ENCODE measurements at places on chromosomes 5 and 9.

GRCh38 chr5:132268769-132269551 is 11.5 kb downstream of the PDLIM4 start:
- no peak for DNase-seq

- no peak for DNase-seq
Observed at GRCh38 chr9:106929471-106930177, 66.7 kb downstream of the ZNF462 start.

DNA sequence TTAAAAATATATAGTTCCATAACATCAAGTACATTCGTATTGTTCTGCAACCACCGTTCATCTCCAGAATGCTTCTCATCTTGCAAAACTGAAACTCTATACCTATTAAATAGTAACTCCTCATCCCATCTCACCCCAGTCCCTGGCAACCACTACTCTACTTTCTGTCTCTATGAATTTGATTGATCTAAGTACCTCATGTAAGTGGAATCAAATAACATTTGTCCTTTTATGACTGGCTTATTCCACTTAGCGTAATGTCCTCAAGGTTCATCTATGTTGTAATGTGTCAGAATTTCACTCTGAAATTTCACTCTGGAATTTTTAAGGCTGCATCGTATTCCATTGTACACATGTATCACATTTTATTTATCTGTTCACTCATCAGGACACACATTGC is 132.1 kb upstream of the RUSC2 start:
- no peak for DNase-seq

DNA sequence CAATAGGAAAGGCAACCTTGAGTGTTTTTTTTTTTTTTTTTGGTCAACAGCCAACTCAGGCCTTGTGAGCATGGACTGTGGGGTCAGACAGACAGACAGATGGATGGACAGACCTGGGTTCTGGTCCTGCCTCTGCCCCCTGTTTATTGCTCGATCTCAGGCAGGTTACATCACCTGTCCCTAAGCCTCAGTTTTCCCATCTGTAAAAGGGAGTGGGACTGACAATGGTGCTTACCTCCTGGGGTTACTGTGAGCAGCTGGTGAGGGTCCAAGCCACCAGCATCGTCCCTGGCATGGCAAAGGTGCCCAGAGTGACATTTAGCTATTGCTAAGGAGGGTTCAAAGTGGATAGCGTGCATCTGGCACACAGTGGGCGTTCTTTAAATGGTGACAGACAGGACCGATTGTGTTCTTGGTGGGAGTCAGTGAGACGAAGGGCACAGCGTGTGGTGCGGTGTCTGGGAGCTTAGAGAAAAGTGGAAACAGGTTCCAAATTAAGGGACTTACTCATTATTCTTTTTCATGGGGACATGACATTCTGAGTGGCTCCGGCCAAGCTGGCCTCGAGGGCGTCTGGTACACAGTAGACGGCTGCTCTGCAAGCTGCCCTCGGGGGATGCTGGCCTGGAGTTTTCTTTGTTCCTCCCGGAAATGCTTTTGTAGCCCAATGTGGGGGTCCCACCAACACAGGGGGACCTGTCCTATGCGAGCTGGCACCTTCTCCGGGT is 72.1 kb downstream of the COL27A1 start:
- no peak for DNase-seq

DNA sequence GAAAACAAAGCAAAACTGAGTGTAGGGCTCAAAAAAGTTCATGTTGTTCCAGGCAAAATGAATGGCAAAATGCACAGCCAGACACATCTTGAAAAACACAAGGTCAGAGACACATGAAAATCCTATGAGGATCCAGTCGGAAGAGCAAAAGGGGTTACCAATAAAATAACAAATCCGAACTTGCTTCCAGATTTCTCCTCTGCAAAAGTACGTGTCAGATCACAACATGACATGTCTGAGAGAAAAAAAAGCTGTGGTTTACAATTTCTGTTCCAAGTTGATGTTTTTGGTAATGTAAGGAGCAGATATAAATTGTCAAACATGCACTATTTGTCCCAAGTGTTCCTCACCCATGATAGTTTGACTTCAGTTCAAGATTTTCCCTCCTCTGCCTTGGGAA is 15.9 kb upstream of the ADAMTS16 start:
- no peak for DNase-seq
